ENCODE measurements at places on chromosomes 16 and 17.

GRCh38 chr16:80253741-80254140 is 287.1 kb upstream of the DYNLRB2 start:
- no peak for DNase-seq

- DNase-seq, result no peak
These were observed 12.0 kb upstream of the BCAS3 start for GRCh38 chr17:60665602-60666001.

- no peak for DNase-seq
These were observed 53.9 kb downstream of the MYO1D start for GRCh38 chr17:32822996-32823395.

DNA sequence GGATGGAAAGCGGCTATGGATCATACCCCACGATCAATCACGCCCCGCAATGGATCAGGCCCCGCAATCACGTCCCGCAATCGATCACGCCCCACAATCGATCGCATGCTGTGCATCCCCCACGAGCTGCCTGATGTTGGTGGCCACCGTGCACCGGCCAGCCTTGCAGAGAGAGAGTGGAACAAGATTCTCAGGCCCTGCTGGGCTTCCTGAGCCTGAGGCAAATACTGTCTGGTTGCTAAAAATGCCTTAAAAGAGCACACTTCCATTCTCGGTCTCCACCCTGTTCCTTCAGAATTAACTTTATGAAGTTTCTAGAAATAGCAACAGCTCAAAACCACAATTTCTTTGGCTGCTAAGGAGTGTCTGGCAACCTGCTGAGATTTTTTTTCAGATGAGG is 81.5 kb downstream of the VPS53 start:
- DNase-seq, result no peak

DNA sequence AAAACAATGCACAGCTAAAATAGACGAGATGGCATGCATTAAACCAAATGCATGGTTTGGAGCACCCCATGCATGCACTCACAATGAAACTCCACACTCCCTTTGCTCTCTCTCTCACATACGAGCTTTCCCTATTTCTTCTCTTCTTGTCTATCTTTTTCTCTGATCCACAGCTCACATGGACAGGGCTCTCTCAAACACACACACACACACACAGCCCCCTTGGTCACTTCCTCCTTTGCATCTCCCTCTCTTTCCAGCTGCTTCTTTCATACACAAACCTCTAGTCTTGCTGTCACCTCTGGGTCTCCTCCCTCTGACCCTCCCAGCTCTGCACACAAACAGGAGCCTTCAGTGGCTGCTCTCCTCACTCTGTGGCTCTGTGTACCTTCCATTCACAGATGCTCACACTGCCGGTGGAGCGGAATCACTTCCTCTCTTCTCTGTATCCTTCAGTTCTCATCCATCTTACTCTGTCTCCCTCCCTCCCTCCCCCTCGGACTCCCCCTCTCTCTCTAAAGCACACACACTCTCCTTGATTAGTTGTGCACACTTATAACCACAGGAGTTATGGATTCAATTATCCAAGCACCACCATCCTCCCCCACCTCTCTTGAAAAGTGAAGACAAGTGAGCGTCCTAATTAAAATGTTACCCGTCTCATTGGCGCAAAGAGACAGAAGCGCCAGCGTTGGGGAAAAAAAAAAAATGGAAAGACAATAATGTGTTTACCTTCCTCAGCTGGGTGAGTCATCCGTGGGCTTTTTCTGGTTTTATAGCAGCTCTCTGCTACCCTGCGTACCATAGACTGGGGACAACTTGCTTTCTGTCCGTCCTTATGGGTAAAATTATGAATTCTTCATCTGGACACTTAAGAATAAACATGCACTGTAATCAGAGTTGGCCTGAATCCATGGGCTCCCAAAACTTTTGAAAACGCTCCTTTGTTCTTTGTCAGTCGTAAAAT is 90.8 kb downstream of the SHISA6 start:
- no peak for DNase-seq

DNA sequence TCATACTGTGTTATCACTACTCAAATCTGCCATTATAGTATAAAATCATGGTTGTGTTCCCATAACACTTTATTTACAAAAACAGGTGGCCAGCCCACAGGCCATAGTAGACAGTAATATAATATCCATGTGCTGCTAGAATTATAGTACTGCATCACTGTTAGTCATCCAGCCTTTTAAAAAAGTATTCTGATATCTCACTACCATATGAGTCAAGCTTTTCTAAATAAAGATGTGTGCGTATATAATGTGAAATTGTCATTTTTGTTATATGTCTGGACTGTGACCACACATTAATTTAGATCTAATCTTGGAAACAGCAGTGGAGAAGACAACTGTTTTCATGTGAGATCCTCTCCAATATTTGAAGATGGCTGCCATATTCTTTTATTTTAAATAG is 1049.1 kb upstream of the GOT2 start:
- DNase-seq, result no peak

DNA sequence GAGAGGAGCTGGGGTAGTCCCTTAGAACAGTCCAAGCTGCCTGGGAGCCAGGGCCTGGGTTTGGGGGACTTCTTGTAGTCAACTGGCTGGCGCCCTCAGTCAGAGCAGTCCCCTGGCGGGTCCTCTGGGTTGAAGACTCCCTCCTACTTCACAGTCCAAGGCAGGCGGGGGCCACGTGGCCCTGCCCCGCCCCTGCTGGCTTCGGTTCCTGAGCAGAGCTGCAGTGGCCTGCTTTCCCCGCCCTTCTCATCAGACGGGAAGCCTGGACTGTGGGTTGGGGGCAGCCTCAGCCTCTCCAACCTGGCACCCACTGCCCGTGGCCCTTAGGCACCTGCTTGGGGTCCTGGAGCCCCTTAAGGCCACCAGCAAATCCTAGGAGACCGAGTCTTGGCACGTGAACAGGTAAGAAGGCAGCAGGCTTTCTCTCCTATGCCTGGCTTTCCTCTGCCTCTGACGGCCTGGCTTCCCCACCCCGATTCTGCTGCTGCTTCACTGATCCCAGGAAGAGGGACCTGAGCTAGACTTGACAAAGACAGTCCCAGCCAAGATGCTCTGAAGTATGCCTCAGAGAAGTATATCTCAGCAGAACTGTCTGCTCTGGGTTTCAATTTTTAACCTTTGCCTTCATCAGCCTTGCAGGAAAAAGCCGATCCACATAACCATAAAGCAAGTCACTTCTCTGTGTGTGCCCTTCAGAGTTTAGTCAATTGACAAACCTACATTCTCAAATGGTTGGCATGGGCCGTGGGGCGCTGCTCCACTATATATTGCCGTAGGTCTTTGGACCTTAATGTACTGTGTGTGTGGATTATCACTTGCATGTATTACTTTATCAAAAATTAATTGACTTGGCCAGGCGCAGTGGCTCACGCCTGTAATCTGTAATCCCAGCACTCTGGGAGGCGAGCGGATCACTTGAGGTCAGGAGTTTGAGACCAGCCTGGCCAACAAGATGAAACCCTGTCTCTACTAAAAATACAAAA is 56.3 kb downstream of the SF3B3 start:
- no peak for DNase-seq

DNA sequence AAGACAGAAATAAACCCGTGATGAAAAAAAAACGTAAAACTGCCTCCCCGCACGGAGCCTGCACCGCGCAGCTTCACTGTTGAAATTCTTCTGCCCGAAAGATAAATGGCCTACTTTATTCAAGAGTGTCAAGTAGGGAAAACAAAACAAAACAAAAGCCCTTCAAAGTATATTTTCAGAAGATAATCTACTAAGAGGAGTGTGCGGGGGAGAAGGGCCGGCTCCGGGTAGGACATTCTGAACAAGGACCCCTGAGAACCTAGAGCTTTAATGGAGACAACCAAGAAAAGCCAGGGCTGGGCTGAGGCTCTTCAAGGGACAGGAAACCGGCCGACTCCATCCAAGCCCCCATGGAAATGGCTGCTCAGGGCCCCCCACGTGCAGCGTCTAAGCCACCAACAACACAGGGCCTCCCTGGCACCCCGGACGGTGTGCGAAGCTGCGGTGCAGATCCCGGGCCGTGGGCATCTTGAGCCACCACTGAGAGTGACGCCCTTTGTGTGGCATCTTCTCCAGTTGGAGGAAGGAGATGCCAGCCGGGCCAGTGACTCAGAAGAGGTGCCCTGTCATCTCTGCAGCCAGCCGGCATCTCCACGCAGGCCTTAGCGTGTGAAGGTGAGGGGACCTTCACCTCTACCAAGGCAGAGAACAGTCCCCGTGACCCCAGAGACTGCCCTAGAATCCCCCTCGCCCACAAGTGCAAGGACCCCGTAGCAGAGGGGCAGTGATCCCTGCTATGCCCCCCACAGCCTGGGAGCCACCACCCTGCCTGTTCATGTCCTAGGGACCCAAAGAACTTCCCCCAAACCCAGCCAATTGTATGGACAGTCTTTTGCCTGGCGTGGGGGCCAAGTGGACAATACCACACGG is 250.8 kb downstream of the C16orf95 start:
- no peak for DNase-seq

- no peak for DNase-seq
These were observed 11.6 kb downstream of the ADAM11 start for GRCh38 chr17:44770166-44770925.

DNA sequence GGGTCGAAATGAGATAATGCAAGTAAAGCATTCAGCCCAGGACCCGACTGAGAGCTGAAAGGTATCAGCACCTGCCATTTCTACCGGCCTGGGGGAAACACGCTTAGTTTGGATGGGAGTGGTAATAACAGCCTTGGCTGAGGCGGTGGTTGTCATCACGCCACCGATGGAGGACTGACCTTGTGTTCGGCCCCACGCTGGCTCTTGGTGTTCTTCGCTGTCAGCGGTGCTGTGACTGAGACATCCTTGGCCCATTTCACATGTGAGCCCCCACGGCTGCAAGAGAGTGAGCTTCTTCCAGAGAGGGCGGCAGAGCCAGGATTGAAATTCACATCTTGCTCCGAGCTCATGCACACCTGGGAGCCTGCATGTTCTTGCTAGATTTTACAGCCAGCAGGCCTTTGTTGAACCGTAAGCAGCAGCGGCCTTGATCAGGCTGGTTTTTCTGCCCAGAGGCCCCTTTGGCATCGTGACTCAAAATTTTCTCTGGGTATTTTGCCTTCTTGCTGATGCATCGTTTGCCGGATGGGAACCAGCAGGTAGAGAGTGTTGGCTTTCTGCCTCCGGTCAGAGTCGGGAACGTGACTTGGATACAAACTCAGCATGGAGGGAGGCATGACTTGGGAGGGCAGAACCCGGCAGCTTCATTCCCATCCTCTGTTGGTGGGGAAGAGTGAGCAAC is 341.5 kb downstream of the SNX29 start:
- no peak for DNase-seq

- no peak for DNase-seq
These were observed 970 bp upstream of the DYNC1LI2 start for GRCh38 chr16:66752379-66752778.

GRCh38 chr17:65553646-65554552 is 7.5 kb downstream of the AXIN2 start:
- DNase-seq, result no peak

DNA sequence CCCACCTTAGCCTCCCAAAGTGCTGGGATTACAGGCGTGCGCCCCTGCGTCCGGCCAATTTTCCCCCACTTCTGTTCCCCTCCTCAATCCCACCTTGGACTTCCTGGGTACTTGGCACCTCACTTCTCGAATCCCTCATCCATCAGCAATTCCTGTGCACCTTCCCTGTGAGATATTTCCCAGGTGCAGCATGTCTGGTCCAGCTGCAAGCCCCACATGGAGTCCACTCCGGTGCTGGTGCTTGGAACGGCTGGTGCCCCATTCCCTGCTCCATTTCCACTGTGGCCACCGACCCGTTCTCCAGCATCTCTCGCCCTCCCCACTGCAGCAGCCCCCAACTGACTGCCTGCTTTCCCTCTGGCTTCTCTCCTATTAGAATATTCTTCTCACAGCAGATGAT is 35.3 kb downstream of the NOL11 start:
- no peak for DNase-seq

- no peak for DNase-seq
These were observed 57.4 kb upstream of the NKD1 start for GRCh38 chr16:50490828-50491227.

DNA sequence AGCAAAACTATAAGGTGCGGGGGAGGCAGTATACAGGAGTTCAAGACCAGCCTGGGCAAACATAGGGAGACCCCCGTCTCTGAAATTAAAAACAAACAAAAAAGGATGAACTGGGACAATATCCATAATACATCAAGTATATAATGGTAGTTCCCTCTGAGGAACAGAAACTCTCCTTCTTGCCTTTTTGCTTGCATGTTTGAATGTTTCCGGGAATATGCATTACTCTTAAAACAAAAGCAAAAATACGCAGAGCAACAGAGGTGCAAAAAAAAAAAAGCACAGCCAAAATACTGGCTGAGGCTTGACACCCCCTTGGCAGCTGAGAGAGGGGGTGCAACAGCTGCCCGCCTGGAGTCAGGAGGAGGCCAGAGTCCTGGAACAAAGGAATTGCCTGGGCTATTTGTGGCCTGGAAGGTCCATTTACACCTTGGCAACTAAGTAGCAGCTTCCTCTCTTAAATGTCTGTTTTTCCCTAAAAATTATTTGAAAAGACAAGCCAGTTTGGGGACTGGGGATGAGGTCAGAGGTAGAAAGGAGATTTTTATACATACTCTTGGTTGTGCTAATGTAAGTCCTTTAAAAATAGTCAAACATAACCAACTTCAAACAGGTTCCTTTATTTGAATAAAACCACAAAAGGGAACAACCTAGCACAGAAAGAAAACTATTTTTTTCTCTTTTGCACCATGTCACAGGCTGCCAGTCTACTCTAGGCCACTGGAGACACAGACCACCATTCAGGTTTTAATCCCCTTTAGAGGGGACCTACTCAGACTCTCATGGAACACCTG is 19.5 kb downstream of the USP7 start:
- no peak for DNase-seq

DNA sequence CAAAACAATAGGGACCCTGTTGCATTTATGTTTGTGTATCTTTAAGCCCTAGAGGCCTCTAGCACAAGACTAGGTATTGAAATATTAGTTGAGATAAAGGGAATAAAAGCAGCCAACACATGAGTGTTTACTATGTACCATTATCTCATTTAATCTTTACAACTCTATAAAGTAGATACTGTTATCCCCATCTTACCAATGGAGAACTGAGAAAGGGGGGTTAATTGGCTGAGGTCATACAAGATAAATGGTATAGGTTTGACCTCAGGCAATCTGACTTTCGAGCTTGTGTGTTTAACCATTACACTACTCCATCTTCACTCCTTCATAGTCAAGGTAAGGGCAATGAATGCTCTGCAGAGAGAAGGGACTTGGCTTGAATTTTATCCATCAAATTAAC is 26.3 kb upstream of the STAC2 start:
- DNase-seq, result no peak

DNA sequence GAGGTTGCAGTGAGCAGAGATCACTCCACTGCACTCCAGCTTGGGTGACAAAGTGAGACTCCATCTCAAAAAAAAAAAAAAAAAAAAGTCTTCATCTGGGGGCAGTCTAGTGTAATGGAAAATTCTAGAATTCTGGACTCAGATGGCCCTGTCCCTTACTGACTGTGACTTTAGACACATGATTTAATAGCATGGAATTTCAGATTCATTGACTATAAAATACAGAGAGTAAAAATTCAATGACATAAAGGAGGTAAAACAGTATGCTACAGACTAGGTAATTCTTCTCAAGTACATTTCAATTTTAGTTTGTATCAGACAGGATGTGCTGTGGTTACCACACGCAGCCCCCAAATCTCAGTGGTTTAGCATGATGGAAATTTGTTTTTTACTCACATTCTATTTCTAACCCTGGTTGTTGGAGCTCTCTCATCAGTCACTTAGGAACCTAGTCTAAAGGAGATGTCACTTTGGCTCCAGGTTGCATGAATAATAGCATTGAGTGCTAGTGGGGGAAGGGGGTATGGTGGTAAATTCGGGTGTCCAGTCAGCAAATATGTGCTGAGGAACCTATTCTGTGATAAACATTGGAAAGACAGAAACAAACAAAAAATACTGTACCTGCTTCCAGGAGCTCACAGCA is 444.0 kb downstream of the XYLT1 start:
- DNase-seq, result no peak

All from omental fat pad (tissue), 4 donors.